ENCODE measurements at places on chromosomes 3 and 15.

DNA sequence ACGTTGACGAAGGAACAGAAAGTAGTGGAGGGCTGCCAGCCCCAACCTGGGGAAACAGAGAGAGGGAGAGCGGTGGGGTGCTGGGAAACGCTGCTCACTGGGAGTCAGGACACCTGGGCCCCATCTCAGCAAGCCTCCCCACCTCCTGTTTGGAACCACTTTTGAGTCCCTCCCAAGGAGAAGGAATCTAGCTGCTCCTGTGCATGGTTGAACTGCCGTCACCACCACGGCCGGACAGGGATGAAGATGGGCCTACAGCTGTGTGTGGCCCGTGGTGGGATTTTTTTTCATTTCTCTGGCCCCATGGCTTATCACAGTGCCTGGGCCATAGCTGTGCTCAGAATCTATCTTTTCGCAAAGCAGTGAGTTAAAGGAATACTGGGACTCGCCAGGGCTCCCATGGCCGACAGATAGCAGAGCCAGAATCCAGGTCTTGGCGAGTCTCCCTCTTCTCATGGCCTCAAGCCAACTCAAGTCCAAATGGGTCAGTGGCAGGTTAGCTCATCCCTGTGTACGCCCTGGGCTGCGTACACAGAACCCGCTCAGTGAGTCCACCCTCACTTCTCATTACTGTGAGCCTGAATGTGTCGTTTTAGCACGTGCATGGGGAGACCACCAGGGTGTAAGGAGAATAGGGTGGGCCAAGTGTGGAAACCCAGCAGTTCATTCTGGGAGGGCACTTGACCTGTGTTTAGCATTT, 271.2 kb downstream of the FAM43A start:
- DNase-seq: no peak

DNA sequence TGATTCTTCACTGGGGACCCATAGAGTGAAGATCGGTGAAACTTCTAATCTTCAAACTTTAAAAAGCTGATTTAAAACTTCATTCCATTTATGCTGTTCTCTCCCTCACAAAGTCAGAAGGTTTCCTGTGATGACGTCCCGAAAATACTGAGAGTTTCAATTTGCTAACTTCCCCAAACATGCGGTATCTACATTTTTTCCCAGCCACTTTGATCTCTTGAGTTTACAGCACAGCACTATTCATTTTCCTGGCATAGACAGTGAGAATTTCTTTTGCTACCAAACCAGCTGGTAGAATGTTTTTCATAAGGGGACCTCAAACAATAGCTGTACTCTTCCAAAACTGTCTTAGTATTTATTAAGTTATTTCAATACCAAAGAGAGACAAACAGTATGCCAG, 156.8 kb downstream of the LSAMP start:
- DNase-seq: no peak

- no peak for DNase-seq
These were observed 138.1 kb upstream of the ATP10A start for GRCh38 chr15:26001201-26001600.

- no peak for DNase-seq
These were observed 784.0 kb downstream of the ZPLD1 start for GRCh38 chr3:103218793-103219192.

DNA sequence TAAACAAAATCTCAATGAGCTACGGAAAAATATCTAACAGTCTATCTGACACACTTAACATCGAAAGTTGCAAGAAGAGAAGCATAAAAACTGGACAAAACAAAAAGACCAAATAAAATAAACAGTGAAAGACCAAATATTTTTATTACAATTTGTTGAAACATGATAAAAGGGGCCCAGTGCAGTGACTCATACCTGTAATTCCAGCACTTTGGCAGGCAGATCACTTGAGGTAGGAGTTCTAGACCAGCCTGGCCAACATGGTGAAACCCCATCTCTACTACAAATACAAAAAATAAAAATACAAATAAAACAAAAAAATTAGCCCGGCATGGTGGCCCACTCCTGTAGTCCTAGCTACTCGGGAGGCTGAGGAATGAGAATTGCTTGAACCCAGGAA, 914.0 kb upstream of the ALCAM start:
- DNase-seq: no peak

- DNase-seq: no peak
These were observed 7.7 kb upstream of the SCN10A start for GRCh38 chr3:38823722-38824121.

- DNase-seq: peak; percentile 72
These were observed 88.6 kb upstream of the ZNF280D start for GRCh38 chr15:56821721-56822425.

DNA sequence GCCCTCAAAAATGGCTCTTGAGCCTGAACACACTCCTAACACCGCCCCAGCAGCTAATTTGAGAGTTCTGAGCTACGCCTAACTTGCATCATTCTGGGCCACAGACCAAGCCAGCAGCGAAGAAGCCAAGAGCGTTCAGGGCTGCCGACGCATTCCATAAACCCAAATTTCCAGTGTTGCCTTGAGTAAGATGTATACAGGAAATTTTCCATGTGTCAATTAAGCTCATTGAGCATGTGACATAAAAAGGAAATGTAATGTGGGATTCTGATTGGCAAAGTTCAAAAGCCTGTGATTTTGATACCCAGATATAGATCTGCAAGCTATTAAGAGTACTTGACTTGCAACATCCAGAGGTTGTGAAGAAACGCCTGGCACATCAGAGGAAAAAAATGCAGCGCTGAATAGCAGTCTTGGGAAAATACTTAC, 148.6 kb upstream of the NR2F2 start:
- DNase-seq: no peak

- no peak for DNase-seq
These were observed 28.4 kb downstream of the SMAD6 start for GRCh38 chr15:66730168-66731021.

DNA sequence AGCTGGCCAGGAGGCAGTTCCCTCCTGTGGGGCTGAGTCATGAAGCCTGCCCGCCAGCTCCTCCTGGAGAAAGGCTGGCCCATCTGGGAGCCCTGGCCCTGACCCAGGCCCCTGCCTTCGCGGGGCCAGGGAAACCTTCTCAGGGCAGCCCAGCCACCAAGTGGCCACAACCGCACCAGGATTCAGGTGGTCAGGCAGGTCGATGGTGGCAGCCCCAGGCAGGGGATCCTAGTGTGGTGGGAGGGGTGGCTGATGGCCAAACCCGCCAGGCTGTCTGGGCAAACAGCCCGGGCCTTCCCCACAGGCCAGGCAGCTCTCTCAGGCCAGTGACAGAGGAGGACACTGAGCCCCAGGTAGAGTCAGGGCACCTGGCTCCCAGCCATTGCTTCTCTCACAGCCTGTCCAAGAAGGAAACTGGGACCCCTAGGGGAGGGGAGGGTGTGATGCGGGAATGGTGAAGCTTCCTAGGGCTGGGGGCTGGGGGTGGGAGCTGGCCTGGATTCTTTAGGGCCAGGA, 1.2 kb downstream of the TWF2 start:
- DNase-seq: peak; percentile 46

DNA sequence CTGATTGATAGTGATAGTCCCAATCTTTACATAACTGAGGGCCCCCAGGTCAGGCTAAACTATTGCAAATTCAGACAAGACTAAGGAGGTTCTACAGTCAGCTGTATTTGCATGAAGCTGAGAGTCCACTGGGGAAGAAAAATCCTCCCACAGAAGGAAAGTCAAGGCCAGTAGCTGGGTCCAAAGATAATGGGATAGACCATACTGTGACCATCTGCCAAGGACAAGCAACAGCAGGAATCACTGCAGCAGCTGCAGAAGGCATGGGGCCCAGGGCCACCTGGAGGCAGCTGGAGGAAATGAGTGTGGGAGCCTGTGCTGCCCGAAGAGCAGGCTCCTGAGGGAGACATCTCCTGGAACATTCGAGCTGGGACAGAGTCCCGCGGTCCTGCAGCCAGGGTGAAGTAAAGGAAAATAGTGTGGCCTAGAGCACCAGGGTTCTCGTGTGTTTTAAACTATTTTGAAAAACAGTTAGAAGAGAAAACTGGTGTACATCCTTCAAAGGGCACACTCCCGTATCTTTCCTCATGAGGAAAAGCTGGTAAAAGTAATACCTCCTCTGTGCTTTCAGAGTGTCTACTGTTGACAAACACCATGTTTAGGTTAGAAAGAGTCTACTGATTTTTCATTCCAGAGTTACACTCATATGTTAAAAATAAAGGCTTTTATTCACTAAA, 13.2 kb upstream of the TMEM212 start:
- peak; percentile 74 for DNase-seq

DNA sequence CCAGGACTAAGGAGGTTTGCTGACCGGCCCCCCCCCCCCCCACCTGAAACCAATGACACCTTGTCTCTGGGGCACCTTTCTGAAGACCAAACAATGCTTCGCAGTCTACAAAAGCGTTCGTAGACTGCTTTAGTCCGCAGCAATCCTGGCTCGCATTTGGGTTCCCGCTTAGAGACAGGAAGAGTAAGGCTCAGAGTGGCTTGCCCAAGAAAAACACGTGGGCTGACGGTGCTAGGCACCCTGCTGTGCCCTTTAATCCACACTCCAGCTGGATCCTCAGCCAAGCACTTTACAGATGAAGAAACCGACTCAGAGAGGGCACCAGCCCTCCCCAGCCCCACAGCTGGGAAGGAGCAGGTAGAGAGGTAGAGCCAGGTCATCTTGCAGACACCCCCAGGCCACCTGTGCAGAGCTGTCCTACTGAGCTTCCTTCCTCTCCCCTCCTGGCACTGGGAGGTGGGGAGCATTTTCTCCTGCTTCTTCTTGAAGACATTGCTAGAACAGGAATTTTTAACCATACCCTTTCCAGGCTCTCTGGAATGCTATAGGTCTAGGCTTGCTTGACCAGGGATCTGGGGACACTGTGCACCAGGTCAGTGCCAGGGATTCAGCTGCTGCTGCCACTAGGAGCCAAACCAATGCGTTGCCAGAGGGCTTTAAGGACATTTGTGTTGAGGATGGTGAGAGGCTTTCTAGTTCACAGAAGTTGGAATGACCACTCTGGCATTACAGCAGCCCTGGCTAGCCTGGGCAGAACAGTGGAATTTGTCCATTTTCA, 1.0 kb upstream of the KLF15 start:
- DNase-seq: peak; percentile 6
